ENCODE measurements at places on chromosomes 2 and 18.

GRCh38 chr2:231425291-231425810 lies 29.8 kb downstream of the B3GNT7 start:
- no peak for DNase-seq

- DNase-seq: no peak
These were observed 43.0 kb downstream of the FTCDNL1 start for GRCh38 chr2:199807966-199808365.

DNA sequence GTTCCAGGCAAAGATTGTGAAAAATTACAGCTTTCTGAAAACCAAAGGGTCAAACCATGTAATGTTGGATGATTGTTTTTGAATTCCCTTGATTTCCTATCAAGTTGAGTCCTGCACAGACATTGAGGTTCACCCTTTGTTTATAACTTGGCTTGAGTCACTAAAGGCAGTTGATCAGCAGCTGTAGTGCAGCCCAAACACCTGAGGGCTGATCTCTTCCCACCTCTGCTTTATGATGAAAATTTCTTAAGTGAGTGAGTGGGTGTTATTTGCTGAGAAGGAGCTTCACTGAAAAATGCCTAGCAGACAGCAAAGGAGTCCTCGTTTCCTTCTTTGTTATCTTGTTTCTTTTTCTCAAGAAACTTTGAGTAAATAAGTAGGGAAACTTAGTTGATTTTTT lies 31.9 kb upstream of the BMPR2 start:
- DNase-seq: no peak

GRCh38 chr2:209636076-209636475 lies 135.6 kb upstream of the UNC80 start:
- no peak for DNase-seq

GRCh38 chr2:103265521-103265920 lies 503.7 kb downstream of the TMEM182 start:
- no peak for DNase-seq

DNA sequence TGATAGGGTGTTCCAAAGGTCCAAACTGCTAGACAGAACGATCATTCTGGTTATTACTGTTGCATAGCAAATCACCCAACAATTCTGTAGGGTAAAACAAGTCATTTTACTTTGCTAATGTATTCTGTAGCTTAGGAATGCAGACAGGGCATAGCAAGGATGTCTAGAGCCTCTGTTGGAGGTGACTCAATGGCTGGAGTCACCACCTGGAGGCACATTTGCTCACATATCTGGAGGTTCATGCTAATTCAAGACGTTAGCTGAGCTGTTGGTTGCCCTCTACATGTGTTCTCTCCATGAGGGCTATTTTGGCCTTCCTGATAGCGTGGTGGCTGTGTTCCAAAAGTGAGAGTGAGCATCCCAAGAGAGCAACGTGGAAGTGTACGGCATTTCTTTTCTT lies 22.5 kb upstream of the ST8SIA3 start:
- DNase-seq: no peak

- DNase-seq: no peak
These were observed 61.7 kb downstream of the MAP4K4 start for GRCh38 chr2:101759162-101759561.

- DNase-seq: no peak
These were observed 9.8 kb downstream of the HS6ST1 start for GRCh38 chr2:128308889-128309279.

GRCh38 chr2:68921646-68922045 lies 31.0 kb downstream of the GKN2 start:
- DNase-seq: no peak

DNA sequence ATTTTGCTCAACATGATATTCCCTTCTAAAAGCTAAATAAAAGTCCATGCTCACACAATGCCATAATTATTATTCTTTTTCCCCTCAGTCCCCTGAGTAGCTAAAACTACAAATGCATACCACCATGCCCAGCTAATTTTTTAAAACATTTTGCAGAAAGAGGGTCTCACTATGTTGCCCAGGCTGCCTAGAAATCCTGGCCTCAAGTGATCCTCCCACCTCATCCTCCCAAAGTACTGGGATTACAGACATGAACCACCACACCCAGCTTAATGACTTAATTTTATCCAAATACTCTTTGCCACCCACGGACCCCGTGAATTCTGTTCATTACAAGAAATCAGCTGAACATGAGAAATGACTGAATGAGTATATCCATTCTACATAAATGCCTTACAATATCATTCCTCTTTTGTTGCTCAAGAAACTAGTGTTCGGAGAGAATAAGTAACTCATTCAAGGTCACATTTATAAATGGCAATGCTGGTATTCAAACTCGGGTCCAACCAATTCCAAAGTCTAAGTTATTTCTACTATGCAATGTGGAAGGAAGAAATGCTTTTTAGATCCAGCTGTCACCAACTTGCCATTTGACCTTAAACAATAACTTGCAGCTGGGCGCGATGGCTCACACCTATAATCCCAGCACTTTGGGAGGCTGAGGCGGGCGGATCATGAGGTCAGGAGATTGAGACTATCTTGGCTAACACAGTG lies 59.8 kb downstream of the NOL10 start:
- no peak for DNase-seq

DNA sequence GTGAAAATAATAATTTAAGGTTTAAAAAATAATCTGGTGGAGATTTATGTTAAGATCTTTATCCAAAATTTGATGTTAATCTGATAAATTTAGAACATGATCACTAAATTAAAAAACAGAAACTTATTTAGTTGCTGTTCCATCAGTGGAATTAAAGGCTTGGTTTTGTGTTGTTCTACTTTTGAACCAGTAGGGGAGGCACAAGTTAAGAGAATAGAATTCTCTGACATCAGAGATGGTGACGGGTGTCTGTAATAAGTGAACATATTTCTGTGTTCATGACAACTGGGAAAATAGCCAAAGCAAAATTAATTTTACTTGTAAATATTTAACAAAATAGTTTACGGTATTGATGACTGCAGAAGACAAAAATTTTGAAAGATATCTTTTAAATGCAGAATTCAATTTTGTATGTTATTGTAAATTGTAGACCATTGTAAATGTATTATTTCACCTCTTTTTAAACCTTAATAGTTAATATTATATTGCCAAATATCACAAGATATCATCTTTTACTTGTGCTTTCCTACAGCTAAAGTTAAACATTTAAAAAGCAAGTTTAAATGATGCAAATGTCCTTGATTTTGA lies 106.0 kb downstream of the UBR3 start:
- peak; percentile 40 for DNase-seq

DNA sequence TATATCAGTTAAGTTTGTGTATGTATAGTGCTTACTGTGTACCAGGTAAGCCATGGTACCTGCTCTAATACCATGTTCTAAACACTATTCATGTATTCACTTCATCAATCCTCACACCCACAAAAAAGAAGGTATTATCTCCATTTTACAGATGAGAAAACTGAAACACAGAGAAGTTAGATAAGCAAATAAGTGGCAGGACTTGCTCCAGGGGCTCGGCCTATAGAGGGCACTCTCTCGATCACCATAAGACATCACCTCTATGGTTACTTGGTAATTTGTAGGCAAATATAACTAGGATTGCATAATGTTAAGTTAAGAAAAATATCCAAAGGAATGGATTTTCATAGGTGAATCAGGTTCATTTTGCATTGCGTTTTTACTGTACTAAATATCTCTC lies 118.1 kb upstream of the FN1 start:
- no peak for DNase-seq

DNA sequence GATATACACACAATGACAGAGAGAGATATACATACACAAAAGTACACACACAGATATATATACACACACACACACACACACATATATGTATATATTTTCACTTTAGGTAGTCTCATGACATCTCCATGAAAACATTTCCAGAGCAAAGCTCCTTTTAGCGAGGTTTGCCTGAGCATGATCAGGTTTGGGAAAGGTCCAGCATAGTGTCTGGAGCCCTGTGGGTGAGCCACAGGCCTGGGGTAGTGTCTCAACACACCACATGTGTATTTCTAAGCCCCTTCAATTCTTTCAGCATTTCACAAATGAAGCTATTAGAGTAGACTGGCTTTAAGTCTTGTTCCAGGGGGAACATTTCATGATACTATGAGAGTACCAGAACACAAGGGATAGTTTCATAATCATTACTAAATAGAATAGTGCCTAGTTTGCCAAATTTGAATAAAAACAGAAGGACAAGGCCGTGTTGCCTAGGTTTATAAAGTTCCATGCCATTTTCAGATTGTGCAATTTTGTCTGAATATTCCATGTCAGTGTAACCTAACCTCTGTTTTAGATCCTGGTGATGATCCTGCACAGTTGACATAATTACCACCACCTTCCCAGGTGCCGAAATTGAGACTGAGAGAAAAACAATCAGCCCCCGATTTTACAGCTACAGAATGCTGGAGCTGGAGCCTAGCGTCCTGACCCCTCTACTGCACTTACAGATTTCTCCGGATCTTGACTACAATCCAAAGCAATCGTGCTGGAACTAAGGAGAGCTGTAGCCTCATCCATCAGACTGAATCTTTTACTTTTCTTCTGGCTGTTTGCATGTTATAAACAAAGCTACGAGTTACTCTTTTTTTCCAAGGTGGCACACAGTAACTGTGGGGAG lies 332.7 kb downstream of the CYRIA start:
- DNase-seq: no peak

GRCh38 chr2:14901737-14902136 lies 269.2 kb downstream of the LRATD1 start:
- no peak for DNase-seq

DNA sequence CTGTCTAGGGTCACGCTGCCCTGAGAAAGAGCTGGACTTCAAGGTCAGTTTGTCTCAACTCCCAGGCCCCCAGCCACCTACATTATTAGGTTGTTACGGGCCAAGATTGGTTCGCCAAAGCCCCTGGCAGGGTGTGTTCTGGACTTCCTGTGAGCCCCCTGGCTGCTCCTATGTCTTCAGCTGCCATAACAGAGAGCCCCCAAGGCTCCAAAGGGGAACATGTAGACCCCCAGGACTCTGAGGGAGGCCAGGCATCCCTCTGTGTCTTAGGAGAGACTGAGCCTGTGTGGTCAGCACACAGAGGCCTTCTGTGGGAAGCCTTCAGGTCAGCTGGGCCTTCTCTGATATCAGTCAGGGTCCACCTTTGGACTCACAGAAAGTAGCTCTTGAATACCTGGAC lies 58.3 kb downstream of the INHBB start:
- DNase-seq: no peak

DNA sequence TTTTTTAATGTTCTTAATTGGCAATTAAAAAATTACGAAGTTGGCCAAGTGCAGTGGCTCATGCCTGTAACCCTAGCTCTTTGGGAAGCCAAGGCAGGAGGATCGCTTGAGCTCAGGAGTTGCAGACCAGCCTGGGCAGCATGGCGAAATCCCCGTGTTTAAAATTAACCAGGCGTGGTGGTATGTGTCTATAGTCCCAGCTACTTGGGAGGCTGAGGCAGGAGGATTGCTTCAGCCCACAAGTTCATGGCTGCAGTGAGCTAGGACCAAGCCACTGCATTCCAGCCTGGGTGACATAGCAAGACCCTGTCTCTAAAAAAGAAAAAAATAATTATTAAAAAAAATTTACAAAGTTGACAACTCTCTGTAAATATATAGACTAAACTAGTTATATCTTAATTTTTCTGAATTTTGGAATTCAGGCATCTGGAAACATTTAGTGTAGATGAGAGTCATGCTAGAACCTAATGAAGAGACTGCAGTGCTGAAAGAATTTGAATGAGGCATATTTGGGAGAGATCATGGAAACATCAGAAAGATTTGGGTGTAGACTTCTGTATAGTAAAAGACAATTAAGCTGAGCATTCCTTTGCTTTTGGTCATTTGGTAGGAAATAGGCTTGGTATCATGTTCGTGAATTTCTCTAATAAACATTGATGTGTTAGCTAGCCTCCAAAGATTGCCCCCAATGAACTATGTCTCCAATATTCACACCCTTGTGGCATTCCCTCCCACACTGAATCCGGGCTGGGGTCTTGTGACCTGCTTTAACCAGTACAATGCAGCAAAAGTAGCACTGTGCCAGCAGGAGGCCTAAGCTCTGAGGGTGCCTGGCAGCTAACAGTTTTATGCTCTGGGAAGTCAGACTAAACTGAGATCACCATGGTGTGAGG lies 4.2 kb upstream of the ROCK1 start:
- DNase-seq: no peak

GRCh38 chr2:219441451-219442255 lies 7.0 kb downstream of the SPEG start:
- DNase-seq: peak; percentile 57

DNA sequence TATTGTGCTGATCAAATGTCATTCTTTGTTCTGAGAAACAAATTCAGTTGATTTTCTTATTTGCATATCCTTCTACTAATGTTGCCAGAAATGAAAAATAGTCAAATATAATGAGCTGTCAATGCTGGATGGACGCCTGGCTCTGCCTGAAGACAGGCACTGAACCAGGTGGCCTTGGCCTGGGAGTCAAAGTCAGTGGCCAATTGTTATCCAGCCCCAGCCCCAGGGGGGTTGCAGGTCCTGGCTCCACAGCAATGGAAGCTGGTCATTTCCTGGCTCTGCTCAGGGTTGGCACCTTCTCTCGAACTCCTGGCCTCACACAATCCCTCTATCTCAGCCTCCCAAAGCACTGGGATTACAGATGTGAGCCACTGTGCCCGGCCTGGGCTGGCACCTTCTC lies 176.8 kb upstream of the GLI2 start:
- no peak for DNase-seq

DNA sequence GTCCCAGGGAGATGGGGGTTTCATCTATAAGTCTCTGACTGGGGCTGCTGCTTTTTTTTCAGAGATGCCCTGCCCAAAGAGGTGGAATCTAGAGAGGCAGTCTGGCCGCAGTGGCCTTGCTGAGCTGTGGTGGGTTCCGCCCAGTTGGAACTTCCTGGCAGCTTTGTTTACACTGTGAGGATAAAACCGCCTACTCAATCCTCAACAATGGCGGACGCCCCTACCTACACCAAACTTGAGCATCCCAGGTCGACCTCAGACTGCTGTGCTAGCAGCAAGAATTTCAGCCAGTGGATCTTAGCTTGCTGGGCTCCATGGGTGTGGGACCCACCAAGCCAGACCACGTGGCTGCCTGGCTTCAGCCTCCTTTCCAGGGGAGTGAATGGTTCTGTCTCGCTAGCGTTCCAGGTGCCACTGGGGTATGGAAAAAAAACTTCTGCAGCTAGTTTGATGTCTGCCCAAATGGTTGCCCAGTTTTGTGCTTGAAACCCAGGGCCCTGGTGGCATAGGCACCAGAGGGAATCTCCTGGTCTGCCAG lies 152.6 kb upstream of the CYP26B1 start:
- DNase-seq: no peak
